ENCODE measurements at places on chromosomes 11 and 22.

DNA sequence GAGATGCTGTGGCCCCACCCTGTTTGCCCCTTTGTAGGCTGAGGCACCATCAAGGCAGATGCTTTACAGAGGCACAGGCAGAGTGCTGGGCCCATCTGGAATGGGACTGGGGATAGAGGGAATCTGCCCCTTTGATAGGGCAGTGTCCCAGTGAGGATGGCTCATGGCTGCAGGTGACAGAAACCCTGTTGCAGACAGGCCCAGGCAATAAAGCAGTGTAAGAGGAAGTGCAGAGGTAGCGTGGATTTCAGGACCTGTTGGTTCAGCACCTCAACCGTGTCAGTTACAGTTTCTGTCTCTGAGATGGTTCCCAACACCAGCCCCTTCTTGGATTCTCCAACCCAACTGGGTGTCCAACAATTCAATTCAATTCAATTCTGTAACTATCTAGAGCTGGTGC is 25.1 kb downstream of the PRDM11 start:
- no peak for DNase-seq

GRCh38 chr22:42271906-42272305 is 1.5 kb upstream of the TCF20 start:
- no peak for DNase-seq

DNA sequence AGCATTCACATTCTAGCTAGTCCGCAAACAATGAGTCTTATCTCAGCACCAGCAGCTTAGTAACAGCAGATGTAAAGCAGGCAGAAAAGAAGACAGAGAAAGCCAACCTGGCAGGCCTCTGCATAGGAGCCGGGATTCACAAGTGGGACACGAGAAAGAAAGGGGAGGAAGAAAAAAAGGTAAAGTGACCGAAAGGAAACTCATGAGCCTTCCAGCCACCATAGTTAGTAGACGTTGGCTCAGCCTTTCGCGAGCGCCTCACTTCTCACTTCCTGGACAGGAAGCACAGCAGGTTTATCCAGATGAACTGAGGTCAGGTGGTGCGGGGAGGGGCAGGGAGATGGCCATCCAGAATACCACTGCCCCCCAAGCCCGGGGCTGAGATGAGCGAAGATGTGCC is 19.7 kb upstream of the KAT5 start:
- no peak for DNase-seq

DNA sequence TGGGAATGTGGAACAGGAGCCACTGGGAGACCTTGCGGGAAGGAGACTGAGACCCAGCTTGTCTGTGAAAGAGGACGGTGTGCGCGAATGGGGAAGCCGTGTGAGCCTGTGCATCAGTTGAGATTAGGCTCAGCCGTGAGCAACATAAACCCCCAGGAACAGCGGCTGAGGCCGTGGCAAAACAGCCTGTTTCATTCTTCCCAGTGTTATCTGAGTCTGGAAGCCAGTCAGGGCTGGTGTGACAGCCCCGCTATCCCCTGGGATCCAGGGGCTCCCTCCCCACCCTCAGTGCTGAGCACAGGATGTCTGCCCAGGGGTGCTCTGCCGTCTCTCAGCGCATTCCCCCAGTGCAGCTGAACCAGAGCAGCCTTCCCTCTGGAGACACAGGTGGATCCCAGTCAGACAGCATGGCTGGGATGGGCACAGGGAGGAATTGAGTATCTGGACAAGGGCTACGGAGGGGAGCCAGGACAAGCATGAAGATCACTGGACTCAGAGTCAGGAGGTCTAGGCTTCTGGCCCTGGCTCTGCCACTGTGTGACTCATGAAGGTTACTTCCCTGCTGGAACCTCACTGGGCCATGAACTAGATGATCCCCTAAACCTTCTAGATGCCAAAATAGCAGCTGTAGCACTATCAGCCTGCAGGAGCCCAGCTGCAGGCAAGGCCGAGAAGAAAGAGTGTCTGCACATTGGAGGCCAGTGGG is 8.6 kb downstream of the OAF start:
- DNase-seq = no peak

DNA sequence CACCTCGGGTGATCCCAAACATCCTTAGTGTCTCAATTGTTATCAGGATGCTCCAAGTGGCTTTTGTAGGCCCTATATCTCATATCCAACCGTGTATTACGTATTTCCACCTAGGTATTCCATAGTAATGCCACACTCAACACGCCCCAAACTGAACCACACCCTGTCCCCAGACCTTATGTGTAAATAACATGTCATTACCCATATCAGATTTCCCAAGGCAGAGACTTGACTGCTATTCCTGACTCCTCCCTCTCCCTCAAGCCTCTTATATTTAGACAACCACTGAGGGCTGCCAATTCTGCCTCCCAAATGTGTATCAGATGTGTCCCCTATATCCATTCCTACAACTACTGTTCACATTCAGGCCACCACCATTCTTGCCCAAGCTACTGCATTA is 132.8 kb upstream of the NCAM1 start:
- no peak for DNase-seq

DNA sequence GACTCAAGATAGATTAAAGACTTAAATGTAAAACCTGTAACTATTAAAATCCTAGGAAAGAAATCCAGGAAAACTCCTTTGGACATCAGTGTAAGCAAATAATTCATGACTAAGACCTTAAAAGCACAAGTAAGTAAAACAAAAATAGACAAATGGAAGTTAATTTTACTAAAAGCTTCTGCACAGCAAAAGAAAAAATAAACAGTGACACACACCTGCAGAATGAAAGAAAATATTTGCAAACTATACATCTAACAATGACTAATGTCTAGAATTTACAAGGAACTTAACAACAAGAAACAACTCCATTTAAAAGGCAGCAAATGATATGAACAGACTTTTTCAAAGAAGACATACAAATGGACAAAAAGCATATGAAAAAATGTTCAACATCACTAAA is 359.1 kb downstream of the LUZP2 start:
- no peak for DNase-seq

- DNase-seq = no peak
Measured at GRCh38 chr11:3669128-3669527, 2.1 kb downstream of the CHRNA10 start.

DNA sequence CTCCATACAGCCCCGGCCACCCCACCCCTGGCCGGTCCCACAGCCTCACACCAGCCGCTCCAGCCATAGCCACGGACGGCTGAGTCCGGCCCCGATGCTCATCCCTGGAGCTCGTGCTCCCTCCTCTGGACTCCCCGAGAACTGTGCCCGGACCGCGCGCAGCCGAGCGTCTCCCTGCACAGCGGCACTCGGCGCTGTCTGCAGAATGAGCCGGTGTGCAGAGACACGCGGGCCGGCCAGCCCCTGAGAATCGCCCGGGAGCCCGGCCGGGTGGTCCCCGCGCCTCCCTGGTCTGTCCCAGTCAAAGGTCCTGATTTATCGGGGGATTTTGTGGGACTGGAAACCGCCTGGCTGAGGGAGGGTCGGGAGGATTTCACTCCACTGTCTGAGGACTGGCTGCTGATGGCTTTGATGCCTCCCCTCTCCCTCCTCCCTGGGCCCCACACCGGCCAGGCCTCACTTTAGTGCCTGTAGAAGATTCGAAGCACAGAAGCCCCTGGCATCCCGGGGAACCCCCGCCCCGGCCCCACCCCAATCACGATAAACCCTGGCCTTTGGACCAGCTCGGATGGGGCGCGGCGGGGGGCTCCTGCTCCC is 102.7 kb downstream of the BRD1 start:
- peak; percentile 50 for DNase-seq

Measured in central memory CD4-positive, alpha-beta T cell (primary cell).